ENCODE measurements at places on chromosomes 7 and 10.

GRCh38 chr7:50632561-50633413, 67.6 kb upstream of the DDC start:
- no peak for DNase-seq

- no peak for DNase-seq
These were observed 3.9 kb upstream of the SPAG6 start for GRCh38 chr10:22341190-22341925.

DNA sequence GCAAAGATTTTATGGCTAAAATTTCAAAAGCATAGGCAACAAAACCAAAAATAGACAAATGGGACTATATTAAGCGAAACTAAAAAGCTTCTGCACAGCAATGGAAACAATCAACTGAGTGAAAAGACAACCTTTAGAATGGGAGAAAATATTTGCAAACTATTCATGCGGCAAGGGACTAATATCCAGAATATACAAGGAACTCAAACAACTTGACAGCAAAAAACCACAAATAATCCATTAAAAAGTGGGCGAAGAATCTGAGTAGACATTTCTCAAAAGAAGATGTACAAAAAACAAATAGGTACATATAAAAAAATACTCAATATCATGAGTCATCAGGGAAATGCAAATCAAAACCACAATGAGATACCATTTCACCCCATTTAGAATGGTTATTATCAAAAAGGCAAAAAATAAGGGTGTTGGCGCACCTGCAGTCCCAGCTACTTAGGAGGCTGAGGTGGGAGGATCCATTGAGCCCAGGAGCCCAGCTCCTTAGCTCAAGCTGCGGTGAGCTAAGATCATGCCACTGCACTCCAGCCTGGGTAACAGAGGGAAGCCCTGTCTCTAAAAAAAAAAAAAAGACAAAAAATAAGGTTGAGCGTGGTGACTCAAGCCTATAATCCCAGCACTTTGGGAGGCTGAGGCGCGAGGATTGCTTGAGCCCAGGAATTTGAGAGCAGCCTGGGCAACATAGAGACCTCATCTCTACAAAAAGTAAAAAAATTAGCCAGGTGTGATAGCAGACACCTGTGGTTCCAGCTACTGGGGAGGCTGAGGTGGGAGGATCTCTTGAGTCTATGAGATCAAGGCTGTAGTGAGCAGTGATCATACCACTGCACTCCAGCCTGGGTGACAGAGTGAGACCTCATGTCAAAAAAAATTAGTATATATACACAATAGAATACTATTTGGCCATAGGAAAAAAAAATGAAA, 4.2 kb upstream of the CCM2 start:
- DNase-seq = peak; percentile 53

GRCh38 chr10:52523696-52524095, 209.6 kb downstream of the DKK1 start:
- no peak for DNase-seq

DNA sequence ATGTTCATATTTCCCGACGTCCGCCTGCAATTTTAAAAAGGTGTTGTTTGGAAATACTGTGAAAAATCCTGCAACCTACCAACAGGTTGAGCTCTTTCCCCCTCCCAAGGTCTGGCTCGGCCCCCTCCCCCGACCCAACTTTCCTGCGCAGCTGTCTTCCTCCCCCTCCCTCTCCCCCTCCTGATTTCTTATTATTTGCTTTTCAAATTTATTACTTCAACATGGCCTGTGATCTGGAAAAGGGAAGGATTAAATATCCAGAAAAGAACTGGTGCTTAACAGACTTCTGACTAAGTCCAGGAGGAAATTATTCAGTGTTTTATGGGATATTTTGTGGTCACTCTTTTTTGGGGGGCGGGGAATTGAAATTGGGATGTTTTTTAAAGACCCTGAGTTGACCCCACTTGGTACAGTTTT, 2.4 kb downstream of the ARID5B start:
- DNase-seq = no peak

DNA sequence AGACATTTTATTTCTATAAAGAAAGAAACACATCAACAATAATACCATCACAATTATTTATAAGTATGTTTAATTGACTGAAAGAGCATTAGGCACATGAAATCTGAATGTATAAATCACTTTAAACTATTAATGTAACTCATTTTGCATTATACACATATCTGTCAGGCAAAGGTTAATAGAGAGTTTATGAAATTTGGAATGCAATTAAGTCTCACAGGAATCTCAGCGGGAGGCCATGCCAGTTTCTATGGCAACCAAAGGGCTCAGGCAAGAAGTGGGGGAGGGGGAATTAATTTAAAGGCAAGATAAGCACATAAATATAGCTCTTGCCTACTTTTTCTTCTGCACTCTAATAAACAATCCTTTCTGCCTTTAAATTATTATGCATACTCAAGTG, 152.6 kb downstream of the SLC16A9 start:
- no peak for DNase-seq

DNA sequence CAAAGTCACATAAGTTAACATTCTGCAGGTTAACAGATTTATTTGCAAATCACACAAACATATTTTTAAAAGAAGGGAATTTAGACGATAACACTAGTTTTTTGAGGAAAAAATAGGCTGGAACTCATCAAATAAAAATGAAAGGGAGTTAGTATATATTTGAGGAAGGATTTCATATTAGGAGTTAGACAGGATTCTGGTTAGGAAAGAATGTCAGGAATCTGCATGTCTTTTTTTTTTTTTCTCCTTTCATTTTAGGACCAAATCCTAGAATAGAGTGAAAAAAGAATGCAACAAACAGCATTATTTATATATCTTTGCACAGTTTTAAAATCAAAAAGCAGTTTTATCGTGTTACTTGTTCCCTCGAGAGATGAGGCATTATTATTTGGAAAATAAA, 8.9 kb upstream of the TRDMT1 start:
- no peak for DNase-seq

Measured in NCI-H2029 (cell line).